ENCODE measurements at places on chromosomes 2 and 18.

DNA sequence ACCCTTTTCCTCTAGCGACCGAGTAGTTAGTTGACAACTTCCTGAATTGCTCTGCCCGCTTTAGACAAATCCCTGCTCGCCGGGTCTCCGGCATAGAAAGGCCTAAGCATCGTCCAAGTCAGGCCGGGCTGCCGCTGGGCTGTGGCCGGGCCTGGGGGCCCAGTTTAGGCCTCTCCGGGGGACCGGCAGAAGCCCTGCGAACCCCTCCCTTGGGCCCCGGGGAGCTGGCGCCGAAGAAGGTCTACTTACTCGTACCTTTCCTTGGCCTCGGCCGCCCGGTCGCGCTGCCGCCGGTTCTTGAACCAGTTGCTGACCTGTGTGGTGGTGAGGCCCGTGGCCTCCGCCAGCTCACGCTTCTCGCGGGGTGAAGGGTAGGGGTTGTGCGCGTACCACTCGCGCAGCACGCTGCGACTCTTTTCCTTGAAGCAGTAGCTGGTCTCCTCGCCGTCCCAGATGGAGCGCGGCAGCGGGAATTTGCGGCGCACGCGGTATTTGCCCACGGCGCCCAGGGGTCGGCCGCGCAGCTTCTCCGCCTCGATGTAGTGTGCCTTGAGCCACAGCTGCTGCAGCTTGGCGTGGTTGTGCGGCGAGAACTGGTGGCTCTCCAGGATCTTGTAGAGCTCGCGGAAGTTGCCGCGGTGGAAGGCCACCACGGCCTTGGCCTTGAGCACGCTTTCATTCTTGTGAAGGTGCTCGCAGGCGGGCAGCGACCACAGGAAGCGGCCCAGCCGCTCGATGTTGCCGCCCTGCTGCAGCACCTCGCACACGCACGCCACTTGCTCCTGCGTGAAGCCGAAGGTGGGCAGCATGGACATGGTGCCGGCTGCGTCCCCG is 739 bp downstream of the SIX2 start:
- DNase-seq = peak; percentile 63

GRCh38 chr18:2030647-2031046 is 540.7 kb downstream of the METTL4 start:
- no peak for DNase-seq

DNA sequence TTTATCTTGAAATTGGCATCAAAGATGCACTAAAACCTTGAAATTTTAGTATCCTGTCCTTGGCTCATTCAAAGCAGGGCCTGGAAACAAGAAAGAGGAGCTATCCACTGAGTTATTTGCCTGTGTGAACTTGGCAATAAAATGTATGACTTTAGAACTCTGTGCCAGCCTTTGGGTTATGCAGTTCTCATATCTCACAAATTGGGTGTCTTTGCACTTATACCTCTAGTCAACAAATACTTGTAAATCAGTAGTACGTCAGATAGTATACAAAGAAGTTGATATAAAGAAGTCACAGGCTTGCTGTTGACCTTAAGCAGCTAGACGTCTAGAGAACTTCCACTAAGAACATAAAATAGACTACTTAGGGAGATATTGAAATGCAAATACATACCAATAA is 1331.9 kb downstream of the DPP10 start:
- no peak for DNase-seq

DNA sequence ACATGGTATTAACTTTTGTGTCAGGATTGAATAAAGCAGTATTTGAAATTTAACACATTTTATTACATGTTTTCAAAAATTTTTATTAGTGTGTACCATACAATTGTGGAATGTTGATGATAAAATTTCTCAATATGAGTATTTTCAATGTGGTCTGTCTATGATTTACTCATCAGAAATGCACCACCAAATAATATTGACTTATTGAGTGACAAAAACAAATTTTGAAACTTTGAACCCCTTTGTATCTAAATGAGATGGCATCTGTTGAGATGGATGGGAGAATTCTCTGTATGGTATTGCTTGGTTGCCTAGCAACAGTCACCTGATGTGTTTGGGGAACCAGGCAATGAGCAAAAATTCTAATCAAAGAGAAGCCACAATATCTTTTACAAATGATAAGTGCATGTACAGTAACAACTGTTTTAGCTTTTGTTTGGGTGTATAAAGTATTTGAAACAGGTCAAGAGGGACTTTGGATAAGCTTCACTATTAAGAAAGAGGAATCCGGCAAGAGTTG is 400.1 kb downstream of the CCDC85A start:
- no peak for DNase-seq

DNA sequence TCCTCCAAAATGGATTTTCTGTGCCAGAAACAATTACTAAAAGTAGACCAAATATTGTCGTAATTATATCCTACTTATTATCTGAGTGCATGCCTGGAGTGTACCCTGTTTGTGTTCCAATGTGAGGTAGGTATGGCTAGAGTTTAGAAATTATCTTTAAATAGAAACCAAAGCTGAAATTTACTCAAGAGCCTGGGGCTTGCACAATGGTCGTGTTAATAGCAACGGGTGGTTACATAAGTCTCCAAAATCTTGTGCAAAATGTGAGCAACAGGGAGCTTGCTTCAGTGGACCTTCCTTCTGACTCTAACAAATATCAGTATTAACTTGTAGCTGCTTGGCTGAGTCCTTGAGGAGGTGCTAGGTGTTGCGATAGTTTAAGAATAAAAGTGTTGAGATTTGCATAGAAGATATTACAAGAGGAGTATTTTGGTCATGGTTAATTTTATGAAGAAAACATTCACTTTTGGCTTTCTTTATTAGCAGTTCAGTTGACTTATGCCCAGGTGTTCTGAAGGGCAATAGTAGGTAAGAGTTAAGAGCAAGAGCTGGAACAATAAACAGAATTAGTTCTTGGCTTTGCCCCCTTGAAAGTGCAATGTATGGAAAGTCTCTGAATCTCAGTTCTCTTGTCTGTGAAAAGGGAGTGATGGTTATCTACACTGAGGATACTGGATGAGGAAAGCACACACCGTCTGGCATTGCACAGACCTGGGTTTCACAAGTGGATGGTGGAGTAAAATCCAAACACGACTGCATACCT is 4.6 kb downstream of the CXCR4 start:
- no peak for DNase-seq

GRCh38 chr2:175175896-175176295 is 5.6 kb downstream of the ATP5MC3 start:
- DNase-seq = peak; percentile 11

- DNase-seq = no peak
Measured at GRCh38 chr2:179403624-179404023, 139.0 kb upstream of the SESTD1 start.

- DNase-seq = no peak
Measured at GRCh38 chr2:132279344-132279743, 117.6 kb upstream of the ANKRD30BL start.

DNA sequence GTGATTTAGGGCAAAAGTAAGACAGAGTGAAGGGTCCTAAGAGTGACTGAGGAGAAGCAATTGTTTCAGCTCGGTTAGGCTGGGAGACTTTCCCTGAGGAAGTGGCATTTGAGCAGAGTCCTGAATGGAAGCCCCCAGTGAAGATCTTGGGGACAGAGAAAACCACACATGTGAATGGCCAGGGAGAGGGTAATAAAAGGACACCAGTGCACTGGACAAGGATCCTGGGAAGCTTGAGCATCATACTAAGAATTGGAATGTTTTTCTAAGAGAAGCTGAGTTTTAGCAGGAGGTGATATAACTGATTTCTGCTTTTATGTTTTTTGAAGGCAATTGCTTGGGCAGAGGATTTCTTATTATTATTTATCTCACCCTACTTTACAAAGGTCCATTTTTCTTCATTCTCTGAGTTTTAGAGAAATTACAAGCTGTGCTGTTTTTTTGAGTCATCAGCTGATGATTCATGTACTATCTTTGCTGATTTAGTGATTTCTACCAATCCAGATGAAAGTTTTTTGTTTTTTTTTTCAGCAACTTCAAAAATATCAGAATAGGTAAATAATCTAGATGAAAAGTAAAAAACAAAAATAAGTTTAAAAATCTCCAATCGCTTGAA is 43.5 kb downstream of the MFSD6 start:
- no peak for DNase-seq

- DNase-seq = no peak
Measured at GRCh38 chr2:202009581-202009980, 24.1 kb upstream of the FZD7 start.

DNA sequence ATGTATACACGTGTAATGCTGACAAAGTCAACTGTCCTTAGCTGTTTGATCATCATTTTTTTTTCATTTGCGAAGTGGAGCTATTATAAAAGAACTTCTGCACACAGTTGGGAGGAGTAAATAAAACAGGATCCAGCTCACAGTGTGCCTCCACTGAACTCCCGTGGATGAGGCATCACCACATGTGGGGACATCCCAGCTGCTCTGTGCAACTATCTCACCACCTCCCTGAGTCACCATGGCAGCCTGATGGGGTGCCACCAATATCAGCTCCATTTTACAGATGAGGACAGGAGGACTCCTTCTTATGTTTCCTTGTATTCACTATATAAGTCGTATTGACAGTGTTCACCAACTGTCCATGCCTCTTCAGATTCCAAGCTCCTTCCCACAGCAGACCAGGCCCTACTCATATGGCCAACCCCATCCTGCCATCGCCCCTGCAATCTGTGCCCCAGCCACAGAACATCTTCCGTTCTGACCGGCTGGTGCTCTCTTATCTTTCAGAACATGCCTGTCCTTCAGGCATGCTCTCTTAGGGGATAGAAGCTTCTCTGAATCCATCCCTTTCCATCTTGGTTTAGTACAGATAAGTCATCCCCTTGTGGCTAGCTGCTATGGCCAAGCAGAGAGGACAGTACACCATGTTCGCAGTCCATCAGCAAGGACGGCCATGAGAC is 288.1 kb downstream of the RNF144A start:
- no peak for DNase-seq

GRCh38 chr2:88329815-88330603 is 122.5 kb downstream of the FOXI3 start:
- DNase-seq = peak; percentile 87

GRCh38 chr2:221064058-221064854 is 507.8 kb downstream of the EPHA4 start:
- DNase-seq = no peak

DNA sequence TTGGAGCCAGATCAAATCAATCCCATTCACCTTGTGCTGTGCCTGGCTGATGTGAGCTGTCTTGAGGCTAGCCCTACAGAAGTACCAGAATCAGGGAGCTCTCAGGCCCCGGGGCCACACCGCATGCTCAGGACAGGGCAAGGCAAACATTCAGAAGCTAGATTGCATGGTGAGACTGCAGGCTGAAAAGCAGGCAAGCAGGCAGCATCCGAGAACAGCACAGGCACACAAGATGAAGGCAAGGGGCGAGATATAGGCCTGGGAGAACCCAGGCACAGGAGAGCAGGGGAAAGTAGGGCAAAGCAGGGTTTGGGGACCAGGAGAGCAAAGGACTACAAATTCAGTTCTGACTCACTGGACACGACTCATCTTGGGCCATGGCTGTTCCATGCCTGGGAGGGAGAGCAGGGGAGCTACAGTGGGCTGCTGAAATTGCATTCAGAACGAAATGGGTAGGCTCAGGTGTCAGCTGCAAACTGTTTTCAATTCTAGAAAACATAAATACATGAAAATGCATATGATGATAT is 59.6 kb downstream of the GALNT14 start:
- DNase-seq = no peak

DNA sequence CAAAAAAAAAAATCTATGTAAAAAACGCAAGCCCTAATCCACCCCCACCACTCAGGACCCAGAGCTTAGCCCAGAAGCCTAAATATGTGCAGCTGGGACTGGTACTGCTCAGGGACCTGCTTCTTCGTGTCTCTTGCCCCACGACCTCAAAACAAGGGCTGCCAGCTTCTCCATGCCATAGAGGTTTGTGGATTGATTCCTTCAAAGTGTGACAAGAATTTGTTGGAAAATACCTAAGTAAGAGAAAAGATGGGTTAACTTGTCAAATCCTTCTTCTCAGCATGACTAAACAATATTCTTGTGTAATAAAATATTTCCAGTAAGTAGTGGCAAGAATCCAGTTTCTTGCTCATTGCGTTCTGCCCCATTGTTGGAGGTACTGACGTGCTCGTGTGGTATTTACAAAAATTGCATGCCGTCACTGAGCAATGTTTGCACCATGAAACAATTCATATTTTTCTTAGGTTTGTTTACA is 825 bp upstream of the SCYGR1 start:
- DNase-seq = no peak

GRCh38 chr2:205758051-205758450 is 75.8 kb downstream of the NRP2 start:
- no peak for DNase-seq

DNA sequence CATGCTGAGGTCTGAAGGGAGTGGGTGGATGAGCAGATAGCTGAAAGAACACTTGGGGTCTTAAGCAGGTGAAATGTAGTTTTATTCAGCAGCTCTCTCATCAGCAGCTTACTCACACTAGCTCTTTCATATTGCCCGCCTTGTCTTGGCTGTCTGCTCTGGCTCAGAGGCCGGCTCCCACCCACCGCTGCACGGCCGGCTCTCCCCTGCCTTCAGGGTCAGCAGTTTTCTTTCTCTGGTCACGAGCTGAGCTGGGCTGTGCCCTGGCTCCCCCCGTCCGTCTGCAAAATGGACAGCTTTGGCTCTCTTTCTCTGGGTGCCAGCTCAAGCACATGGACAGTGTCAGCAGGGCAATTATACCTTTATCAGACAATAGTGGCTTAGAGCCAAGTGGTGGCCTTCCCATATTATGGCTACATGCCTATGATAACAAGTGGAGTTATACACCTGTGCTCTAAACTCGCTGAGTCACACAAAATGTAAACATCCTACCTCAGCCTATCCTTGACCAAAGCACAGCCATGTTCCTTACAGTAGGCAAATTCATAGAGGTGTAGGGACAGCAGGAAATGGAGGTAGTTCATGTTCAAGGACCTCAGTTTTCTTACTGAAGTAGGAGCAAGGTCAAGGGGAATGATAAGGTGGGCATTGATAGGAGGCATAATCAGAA is 224.8 kb downstream of the SOCS6 start:
- no peak for DNase-seq

GRCh38 chr2:7269106-7269643 is 352.0 kb downstream of the RNF144A start:
- DNase-seq = no peak

- no peak for DNase-seq
Measured at GRCh38 chr18:44592639-44593038, 88.0 kb upstream of the SETBP1 start.

- DNase-seq = peak; percentile 30
Measured at GRCh38 chr2:234293973-234294372, 202.9 kb downstream of the ARL4C start.

GRCh38 chr2:196333397-196333796 is 162.0 kb upstream of the STK17B start:
- no peak for DNase-seq

GRCh38 chr2:175048275-175048674 is 43.1 kb upstream of the CHN1 start:
- DNase-seq = no peak

GRCh38 chr2:239544918-239545465 is 144.2 kb upstream of the HDAC4 start:
- DNase-seq = no peak

All from Daoy (cell line).